Stimulated activated CD4-positive, alpha-beta T cell treated with anti-CD3 and anti-CD28 coated beads, Interleukin-2, amount 100 ng/mL, for 48 hours (primary cell): ENCODE measurements at places on chromosomes 5 and 9.

- no peak for DNase-seq
Measured at GRCh38 chr9:22170990-22171670, 162.0 kb upstream of the CDKN2B start.

- no peak for DNase-seq
Measured at GRCh38 chr5:67234671-67235176, 38.1 kb upstream of the CD180 start.

- DNase-seq: no peak
Measured at GRCh38 chr9:109122726-109123621, 3.2 kb upstream of the TMEM245 start.

DNA sequence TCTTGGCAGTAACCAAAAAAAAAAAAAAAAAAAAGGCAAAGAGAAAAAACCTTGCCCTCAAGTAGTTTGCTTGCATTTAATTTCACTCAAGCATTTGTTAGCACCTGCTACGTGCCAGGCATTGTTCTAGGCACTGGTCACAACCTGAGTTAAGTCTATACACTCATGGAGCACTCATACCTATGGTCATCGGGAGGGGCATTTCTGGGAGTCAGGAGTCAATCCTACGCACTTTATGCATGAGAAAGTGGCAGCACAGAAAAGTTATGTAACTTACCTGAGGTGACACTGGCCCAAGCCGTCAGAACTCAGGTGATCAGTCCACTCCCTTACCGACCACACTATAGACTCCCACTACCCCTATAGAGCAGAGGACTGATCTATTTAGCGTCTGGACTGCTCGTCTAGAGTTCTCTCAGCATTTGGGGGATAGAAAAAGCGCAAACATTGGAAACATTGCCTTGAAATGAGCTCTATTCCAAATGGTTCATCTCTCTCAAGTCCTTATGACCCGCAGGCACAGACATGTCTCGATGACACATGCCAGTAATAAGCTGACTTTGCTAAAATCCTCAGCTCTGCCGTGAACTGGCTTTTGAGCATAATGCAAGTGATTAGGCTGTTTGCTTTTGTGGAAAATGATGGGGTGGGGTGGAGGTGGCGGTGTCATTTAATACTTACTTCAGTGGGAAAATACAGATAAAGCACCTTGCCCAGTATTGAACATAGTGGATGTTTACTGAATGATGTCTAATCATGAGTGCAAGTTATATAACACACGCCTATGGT is 160.2 kb downstream of the ARHGEF28 start:
- DNase-seq: no peak

DNA sequence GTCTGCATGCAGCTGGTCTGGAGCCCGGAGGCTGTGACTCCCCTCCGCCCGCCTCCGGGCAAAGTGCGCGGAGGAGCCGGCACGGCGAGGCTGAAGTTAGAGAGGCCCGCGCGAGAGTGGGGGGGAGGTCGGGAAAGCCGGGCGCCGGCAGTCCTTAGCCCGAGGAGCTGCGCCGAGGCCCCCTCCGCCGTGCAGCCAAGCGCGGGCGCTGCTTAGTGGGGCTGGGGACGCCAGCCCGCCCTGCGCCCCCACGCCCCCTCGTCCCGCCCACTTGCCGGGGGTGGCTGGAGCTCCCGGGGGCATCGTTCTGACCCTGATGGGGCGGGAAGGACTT is 403 bp downstream of the NINJ1 start:
- DNase-seq: peak; percentile 43
